Stimulated activated CD4-positive, alpha-beta T cell treated with anti-CD3 and anti-CD28 coated beads, Interleukin-1b, Interleukin-23, amount 100 ng/mL, for 1 hour (primary cell): ENCODE measurements at places on chromosomes 2 and 18.

GRCh38 chr2:74857215-74857614, 23.3 kb downstream of the HK2 start:
- no peak for DNase-seq

- DNase-seq = no peak
Measured at GRCh38 chr18:40197711-40198110, 1757.3 kb upstream of the PIK3C3 start.

DNA sequence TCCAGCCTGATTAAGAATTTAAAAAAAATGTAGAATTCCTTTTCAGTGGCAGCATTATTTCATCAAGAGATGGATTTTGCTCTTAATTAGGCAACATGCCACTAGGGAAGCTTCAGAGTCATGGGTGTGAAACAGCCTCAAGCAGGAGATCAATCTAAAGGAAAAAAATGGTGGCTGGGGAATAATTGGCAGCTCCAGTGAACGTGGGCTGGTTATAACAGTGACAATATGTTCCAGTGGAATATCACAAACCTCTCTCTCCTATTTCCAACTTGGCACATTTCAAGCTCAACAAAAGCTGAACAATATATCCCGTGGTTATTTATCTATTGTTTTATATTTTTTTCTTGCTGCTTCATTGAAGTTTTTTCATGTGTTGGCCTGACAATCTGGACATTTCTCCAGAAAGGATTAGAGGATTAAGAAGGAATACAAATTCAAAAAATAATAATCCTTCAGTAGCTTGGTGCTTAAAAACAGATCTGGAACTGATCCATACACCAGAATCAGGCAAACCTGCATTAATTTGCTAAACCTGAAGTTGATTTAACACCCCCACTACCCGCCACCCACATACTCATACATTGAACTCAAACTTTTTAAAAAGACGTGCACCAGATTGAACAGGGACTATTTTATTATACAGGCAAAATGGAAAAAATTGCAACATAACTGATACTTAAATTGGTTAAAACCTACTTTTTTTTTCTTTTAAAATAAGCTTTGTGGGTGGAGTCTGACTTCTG, 255.9 kb upstream of the SPRED2 start:
- DNase-seq = no peak

DNA sequence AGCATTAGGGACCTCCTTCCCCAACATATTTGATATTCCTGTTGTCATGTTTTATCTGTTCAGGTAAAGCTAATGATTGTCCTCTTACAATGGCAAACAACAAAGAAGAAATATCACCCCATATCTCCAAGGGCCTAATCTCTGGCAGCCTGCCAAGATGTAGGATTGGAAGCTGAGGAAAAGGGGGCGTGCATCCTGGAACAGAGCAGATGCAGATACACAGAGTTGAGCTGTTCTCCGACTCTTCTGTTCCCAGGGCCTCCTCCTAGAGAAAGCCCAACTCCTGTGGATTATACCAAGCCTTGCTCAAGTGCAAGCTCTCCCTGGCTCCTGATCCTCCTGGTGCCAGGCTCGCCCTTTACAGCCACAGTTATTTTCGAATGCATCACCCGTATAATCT, 35.2 kb upstream of the CD207 start:
- no peak for DNase-seq

DNA sequence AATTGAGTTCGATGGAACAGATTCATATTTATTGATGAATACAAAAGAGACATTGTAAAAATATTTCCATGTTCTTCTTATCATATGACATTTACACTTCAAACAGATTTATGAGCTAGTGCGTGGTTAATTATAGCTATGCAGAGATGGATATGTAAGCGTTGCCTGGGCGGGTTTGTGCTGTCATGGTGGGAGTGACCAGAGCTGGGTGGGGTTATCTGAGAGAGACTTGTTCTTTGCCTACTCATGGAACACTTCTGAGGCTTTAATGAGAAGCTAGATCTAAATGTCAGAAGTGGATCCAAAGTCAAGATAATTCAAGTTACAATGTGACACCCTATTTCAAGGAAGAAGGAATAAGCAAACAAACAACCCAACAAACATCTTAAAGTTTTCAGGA, 162.3 kb upstream of the ZEB2 start:
- DNase-seq = no peak

- DNase-seq = no peak
Measured at GRCh38 chr2:118845522-118846441, 1.7 kb downstream of the EN1 start.

- no peak for DNase-seq
Measured at GRCh38 chr2:231655894-231656293, 52.4 kb upstream of the PTMA start.

DNA sequence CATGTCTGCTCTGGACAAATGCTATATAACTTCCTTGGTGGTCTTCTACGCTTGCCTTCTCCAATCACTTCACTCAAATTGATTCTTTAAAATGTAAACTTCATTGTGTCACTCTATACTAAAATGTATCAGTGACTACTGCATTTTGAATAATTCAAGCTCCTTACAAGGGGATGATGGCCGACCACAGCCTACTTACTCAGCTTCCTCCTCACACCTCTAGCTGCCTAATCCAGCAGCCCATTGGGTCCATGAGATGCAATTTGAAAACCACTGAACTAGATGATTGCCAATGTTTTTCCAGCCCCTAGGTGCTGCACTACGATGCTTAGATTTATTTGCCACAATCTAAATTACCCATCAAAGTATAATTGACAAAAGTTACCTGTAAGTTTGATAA, 120.7 kb downstream of the CTAGE1 start:
- no peak for DNase-seq

GRCh38 chr2:112680666-112681101, 34.9 kb downstream of the SLC20A1 start:
- DNase-seq = no peak

DNA sequence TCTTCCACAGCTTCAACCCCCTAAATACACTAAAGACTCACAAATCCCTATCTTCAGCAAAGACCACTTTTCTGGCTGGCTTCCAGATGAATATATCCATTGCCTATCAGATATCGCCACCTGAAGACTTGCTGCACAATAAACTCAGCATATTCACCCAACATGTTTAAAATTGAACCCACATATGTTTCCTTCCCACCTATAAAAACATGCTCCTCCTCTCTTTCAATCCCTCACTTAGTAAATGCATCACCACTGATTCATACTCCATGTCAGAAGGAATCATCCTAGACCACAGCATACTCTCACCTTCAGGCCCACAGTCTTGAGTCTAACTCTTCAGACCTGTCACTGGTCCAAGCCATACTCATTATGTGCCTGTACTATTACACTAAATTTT, 5.3 kb downstream of the SPC25 start:
- DNase-seq = no peak

DNA sequence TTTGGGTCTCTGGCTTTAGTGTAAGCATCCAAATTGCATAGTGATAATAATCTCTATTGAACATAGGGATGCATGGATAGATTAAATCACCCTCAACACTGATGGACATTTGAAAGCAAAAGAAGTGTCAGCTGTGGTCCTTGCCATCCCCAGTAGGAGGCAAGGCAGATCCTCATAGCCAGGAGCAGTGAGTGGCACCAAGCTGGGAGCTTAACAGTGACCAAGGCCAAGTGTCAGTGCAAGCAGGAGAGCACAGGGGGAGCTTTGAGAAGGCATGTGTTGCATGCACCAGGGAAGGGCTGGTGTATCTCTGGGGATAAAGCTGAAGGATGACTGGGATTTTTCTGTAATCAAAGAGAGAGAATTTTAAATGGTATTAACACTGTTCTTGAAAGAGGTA, 14.7 kb downstream of the SLC14A1 start:
- DNase-seq = no peak

GRCh38 chr18:60044290-60045006, 144.7 kb downstream of the PMAIP1 start:
- DNase-seq = no peak

DNA sequence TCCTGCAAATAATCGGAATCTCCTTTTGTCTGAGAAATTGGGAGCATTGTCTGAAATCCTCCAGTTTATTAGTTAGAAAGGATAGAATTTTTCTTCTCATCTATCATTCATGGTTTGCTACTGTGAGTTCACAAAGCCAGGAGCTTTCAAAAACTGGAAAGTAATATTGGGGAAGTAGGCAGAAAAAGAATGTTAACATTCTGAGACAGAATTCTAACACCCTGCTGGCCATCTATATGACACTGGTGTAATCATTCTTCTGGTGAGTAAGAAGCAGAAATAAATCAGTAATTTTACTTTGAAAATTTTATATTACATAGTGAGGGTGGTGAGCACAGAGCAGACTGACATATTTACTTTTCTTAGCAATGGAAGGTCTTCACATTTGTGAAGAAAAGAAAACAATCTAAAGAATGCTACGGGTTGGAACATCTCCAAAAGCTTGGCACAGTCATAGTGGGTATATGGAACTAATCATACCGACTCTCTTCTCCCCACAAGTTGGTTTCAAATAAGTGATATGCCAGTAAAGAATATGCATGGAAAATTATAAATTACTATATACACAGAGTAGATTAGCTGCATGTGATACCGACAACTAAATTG, 344.9 kb downstream of the LPIN1 start:
- no peak for DNase-seq

- DNase-seq = peak; percentile 90
Measured at GRCh38 chr18:46173393-46174341, 69.5 kb downstream of the HAUS1 start.

DNA sequence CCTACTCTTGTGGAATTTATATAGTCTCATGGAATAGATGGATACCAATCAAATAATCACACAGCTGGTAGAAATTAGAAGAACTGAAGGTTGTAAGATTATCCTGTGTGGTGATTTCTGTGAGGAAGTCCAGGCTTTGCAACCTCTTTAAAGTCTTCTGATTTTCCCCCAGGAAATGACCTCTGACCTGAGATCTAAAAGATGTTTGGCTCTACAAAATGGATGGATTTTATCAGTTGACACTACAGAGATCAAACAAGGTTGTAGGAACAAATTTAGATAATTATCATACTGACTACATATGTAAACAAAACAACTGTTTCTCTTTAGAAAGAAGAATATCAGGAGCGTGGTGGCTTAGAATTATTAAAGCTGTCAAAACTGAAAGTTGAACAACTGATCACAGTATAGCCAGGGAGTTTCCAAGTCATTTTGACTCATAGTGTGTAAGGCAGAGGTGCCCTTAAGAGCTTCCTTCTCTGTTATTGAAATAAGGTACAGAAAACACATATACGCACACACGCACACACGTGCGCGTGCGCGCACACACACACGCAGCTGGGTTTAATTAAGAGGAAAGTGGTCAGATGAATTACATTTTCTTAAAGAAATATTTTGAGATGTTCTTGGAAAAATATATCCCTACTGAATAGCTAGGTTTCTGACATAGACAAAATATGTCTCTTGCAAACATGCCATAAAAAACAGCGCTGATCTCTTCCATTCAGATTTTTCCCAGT, 35.5 kb upstream of the PELI1 start:
- DNase-seq = no peak

GRCh38 chr18:56028514-56028913, 440.5 kb upstream of the TCF4 start:
- no peak for DNase-seq

DNA sequence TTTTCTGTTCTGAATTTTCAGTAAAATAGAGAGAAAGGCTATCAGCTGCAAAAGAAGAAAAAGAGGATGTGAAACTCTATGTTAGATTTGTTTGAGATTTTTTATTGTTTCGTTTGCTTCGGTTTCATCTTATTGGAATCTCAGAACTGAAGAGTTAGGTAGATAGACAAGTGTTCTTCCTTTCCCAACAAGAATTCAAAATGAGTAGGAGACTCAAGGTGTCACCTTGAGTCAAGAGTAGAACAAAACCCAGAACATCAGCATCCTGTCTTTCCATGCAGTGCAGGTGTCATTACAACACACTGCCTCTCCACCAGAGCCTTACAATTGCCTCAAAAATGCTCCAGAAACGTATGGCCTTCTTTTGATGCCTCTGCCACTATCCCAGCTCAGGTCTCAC, 21.1 kb downstream of the NBAS start:
- no peak for DNase-seq

- no peak for DNase-seq
Measured at GRCh38 chr2:138512672-138513071, 11.1 kb downstream of the SPOPL start.

DNA sequence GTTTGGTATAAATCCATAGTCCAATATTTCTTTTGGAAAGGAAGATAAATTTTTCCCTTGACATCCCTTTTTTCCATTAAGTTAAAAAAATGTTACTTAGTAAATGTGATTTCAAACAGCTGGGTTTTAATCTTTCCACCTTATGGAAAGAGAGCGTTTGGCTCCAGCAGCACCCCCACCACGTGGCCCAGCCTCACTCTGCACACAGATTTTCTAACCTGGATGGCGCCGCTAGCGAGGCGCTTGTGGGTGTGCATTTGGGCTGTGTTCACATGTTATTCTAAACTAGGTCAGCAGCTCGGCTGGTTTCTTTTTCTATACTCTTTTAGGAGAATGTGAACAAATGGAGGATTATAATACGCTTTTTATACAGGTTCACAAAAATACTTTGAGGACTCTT, 218.0 kb downstream of the LDLRAD4 start:
- no peak for DNase-seq

GRCh38 chr2:175804122-175804521, 197.9 kb downstream of the LNPK start:
- DNase-seq = no peak

DNA sequence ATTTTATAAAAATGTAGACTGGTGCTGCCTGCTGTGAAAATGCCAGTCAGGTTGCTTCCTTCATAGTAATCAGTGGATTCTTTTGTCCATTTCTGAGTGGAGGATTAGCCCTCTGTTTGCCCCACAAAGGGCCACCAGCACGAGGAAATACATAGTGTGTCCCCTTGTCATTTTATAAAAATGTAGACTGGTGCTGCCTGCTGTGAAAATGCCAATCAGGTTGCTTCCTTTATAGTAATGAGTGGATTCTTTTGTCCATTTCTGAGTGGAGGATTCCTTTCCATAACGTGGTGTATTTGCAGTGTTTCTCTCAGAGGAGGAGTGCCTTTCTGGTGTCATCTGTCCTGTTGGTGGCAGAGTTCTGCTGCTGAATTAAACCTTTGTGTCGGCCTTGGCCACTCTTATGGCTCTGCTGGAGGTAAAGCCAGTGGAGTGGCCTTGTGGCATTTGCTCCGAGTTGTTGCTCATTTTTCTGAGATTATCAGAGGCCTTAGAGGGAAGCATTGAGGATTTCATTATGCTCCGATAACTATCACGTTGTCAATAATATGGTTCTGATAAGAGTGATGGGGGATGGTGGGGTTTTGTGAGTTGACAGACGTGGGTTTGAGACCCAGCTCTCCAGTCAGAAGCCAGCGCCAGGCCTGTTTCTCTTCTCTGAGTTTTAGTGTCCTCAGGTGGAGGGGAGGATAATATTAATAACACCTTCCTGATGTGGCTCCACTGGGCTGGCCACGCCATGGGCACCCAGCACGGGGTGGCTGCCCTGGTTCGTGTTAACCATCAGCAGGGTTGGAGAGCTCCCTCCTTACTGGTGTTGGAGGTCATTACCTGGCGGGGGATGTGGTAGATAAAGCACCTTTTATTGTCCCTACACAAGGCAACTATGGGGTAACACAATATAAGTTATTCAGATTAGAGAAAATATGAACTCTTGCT, 96.6 kb downstream of the NEDD4L start:
- no peak for DNase-seq

- DNase-seq = no peak
Measured at GRCh38 chr18:71371951-71372605, 1083.2 kb downstream of the SOCS6 start.

- no peak for DNase-seq
Measured at GRCh38 chr2:191499874-191500565, 177.9 kb upstream of the NABP1 start.

- DNase-seq = no peak
Measured at GRCh38 chr2:152355409-152355831, 20.4 kb downstream of the FMNL2 start.
